Stimulated activated memory B cell treated with anti-CD40 and anti-IgM and Interleukin-4, amounts not matched to agents 10 μg/mL and 1 μg/mL and 100 μg/mL, for 72 hours (primary cell): ENCODE measurements at places on chromosomes 11 and 22.
A peak's percentile ranks its signal among the peaks of the same experiment; 100 is the strongest.

- ATAC-seq = no peak
These were observed 5.4 kb downstream of the MUS81 start for GRCh38 chr11:65865550-65866172.

DNA sequence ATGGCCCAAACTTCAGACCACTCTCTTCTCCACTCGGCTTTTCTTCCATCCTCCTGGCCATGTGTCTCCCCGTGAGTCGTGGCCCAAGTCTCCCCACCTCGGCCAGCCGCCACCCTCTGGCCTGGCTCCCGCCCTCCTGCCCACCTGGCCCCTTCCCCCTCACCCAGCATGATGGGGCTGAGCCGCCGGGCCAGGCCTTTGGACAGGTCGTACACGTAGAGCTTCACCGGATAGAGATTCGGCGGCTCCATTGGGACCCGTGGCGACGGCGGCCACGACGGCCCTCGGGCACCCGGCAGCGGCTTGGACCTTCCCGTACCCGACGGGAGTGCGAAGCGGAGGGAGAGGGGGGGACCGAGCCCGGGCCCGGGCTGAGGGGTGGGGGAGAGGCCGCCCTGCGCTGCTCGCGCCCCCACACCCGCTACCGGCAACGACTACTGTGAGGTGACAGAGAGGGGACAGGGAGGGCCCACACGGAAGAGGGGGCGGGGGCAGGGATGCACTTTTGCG lies at the start of gene DESI1:
Gene DESI1 (minus strand): TSS at position 455 of the 510 bp plus-strand sequence. CDS start 204 bp downstream, at position 251.
- peak; percentile 71 for ATAC-seq

DNA sequence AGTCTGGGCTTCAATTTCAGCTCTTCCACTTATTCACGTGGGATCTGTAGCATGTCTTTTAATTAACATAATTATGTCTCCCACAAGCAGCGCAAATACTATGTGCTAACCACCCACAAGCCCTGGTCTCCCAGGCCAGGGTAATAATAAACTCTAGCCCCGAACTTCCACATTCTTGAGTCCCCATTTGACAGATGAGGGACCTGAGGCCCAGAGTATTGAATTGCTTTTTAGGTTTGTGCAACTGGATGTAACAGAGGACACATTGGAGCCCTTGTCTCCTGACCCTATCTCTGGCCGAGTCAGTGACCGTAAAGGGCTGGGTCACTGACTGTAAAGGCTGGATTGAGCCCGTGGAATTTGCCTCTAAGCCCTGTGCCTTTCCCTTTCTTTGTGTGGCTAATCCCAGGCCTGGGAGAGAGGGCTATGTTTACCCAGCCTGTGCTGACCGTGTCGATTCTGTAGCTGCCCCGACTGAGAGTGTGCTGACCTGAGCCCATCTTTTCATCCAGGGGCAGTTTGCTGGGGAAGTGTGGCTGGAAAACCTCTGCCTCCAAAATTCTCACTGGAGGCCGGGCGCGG lies 3.9 kb downstream of the CRYBB2 start:
- ATAC-seq = no peak

- ATAC-seq = peak; percentile 93
These were observed 98.6 kb upstream of the CD44 start for GRCh38 chr11:35040221-35040942.

GRCh38 chr11:112822478-112823274 lies 138.5 kb upstream of the NCAM1 start:
- no peak for ATAC-seq

- ATAC-seq = peak; percentile 79
These were observed at the start of gene LRP4 for GRCh38 chr11:46918083-46918787. Gene LRP4, minus strand, starts transcription at chr11:46918550. Its CDS starts 171 bp downstream, at chr11:46918379.

DNA sequence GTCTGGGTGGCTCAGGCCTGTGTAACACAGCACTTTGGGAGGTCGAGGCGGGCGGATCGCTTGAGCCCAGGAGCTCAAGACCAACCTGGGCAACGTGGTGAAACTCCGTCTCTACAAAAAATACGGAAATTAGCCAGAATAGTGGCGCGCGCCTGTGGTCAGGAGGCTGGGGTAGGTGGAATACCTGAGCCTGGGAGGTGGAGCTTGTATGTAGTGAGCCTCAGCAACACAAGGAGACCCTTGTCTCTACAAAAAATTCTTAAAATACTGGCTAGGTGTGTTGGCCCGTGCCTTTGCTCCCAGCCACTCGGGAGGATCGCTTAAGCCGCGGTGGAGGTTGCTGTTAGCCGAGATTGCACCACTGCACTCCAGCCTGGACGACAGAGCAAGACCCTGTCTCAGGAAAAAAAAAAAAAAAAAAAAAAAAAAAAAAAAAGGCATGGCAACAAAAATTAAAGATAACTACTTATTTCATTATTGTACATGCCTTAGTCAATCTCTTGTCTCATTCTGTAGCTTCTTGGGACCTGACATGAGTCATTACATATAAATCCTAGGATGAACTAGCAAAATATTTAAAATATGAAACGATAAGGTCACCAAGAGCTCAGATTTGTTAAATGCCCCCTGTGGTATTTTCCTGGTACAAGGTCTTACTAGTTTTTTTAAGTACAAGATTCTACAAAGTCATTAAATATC lies 1.1 kb downstream of the TAF1D start:
- ATAC-seq = no peak

GRCh38 chr11:91536366-91536765 lies 688.3 kb upstream of the FAT3 start:
- ATAC-seq = no peak

- peak; percentile 25 for ATAC-seq
These were observed 26.9 kb downstream of the RASD2 start for GRCh38 chr22:35567351-35568141.

DNA sequence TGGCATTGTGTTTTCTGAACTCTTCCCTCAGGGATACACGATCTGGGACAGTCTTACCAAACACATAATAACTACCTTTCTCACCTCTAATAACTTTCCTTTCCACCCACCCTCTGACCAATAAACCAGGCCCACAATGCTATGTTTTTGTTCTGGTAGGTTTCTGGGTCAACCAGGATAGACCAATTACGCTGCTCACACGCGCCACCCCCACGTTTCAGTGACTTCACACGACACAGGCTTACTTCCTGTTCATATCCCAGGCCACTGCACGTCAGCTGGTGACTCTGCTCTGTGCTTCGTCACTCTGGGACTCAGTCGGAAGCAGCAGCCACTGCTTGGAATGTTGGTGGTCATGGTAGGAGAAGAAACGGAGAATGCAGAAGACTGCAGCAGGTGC lies 2.5 kb downstream of the KRTAP5-4 start:
- ATAC-seq = no peak

- ATAC-seq = no peak
These were observed 101.0 kb downstream of the RASSF10 start for GRCh38 chr11:13110145-13110544.

- ATAC-seq = no peak
These were observed 7.6 kb downstream of the MS4A3 start for GRCh38 chr11:60064111-60064510.

DNA sequence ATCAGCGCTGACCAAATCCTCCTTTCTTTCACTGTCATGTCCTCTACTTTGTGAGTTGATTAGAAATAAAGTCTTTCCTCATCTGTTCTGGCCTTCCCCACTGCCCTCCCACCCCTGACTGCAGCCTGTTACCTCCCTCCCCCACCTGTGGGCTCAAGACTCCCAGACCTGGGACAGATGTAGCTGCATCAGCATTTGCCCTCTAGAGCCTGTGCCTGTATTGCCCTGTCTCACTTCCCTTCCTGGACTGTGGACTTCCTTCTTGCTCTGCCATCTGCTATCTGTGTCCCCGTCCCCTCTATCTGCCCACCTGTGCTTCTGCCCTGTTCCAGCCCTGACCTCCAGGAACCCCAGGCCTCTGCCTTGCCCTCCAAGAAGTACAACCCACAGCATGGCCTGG lies 122.5 kb downstream of the GALNT18 start:
- ATAC-seq = peak; percentile 42

GRCh38 chr11:10601837-10602236 lies 33.4 kb upstream of the LYVE1 start:
- no peak for ATAC-seq

DNA sequence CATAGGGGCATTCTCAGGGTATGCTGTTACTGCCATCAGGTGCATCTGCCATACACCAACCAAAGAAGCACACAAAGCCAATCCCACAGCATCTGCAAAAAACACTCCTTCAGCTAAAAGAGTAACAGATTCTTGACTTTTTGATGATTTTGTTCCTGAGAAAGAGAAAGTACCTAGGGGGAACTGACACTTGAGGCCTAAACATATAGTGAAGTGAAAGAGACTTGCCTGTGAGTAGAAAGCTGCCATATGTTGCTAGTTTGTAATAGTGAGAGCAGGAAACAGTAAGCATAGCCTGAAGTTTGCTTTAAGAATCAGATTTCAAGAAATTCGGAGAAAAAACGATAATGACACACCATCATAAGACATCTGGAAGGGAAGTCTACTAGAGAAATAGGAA lies 97.9 kb upstream of the CTSC start:
- ATAC-seq = peak; percentile 90

DNA sequence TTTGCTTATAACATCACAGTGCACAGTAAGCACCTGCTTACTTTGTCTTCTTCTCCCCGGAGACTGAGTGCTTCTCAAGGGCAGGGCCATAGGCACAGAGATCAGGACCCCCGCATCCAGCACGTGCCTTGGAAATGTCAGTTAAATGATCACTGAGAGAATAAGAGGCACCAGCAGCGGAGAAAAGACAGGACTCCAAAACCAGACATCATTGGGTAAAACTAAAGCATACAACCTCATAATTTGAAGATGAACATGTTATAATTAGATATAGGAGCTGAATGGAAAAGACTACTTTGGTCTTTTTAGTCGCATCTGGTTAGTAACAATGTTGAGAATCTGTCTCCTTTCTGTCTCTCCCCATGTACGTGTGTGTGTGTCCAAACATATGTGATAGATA lies 1279.9 kb downstream of the LRRC4C start:
- ATAC-seq = no peak

DNA sequence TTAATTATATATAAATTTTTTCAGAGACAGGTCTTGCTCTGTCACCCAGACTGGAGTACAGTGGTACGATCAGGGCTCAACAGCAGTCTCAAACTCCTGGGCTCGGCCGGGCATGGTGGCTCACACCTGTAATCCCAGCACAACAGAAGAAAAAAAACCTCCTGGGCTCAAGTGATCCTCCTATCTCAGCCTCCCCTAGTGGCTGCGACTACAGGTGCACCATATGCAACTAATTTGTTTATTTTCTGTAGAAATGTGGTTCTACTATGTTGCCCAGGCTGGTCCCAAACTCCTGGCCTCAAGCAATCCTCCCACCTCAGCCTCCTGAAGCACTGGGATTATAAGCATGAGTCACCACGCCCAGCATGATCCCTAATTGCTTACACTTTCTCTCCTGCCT lies 56.1 kb upstream of the SLC35C1 start:
- no peak for ATAC-seq

- no peak for ATAC-seq
These were observed 134.0 kb downstream of the FAM76B start for GRCh38 chr11:95655536-95655935.

DNA sequence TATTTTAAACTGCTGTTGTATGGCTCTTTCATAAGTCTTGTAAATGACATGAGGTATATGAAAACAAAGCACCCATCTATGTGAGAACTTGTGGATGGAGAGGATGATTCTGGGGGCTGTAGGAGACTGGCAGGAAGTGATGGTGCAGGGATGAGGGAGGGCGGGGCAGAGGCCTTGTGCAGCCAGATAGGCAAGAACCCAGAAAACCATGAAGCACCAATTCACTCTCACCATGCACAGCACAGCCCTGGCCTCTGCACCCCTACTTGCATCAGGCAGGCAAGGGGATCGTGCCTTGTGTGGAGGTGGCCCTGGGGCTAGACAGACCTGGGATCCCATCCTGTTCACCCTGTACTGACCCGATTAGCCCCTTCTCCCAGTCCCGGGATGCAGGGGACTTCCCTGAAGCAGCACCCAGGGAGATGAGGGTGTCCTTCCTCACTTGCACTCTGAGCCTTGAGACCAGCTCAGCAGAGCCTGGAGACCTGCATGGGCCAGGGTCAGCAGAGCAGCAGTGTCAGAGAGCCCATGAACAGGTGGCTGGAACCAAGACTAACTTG lies 85.5 kb downstream of the MORC2 start:
- no peak for ATAC-seq

DNA sequence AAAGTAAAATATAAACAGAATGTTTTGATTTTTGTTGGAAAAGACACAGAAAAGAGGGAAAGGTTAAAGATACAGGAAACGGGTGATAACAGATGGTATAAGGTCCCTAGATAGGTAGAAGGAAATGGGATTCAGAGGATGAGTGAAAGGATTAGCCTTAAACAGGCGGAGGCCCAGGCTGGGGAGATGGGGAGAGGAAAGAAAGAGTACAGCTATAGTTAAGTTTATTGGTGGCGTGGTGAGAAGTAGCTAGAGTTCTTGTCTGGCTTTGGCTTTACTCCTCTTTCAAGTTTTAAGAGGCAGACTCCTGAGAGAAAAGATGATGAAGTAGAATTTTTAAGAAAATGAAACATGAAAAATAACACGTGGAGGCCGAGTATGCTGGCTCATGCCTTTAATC lies 13.7 kb downstream of the ZBTB44 start:
- ATAC-seq = no peak

- ATAC-seq = peak; percentile 49
These were observed 104.2 kb downstream of the MYO18B start for GRCh38 chr22:25845985-25846745.

DNA sequence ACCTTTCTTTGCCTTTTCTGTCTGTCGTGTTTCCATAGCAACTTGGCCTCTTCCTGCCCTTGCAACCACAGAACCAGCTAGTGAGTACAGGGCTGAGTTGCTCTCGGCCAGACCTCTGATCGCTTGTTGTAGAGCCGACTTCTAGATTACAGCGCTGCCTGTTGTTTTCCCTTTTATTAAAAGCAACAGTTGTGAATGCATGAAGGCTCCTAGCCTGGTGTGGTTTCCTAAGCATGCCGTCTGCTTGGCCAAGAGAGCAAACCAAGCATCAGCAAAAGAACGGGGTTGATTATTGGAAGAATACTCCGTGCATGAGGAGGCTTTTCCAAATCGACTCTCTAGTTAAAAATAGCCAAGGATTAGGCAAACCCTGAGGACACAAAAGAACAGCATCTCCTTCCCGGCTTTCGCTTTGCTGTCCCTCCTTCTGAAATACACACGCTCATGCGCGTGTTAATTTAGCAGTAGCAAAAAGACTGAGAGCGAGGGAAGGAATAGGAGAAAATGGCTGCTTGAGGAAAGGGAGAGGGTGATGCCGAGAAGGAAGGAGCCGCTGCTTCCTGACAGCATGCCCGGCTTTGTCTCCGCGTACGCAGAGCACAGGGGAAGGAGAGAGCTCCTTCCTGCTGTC lies 71.5 kb upstream of the TTC12 start:
- no peak for ATAC-seq

DNA sequence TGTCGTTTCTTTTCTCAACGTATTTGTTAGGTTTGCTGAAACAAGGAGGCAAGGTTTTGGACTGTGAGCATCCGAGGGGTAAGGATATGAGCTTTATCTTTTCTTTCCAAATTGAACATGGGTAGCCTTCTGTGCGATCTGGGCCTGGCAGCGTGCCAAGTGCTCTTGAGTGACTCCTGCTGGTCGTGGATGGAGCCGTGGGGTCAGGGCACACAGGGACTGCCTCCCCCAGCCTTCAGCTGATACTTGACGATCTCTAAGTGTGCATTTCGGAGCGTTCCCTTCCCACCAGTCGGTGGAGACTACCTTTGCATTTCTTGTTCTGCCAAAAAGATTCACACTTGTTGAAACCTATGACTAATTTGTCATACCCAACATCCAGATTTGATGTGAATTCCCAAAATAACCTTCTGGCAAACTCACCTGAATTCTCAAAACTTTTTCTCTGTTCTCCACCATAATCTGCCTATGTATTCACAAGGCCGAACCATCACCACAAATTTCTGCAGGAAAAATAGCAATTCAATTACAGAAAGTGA lies 40.1 kb upstream of the CLMP start:
- no peak for ATAC-seq

- ATAC-seq = peak; percentile 42
These were observed 430.4 kb downstream of the TBC1D22A start for GRCh38 chr22:47192651-47193437.

- no peak for ATAC-seq
These were observed 11.7 kb upstream of the GLYATL1 start for GRCh38 chr11:58927393-58928106.
